ENCODE measurements at places on chromosomes 7 and 10.

- no peak for DNase-seq
Observed at GRCh38 chr7:30083334-30083733, 51.5 kb upstream of the MTURN start.

DNA sequence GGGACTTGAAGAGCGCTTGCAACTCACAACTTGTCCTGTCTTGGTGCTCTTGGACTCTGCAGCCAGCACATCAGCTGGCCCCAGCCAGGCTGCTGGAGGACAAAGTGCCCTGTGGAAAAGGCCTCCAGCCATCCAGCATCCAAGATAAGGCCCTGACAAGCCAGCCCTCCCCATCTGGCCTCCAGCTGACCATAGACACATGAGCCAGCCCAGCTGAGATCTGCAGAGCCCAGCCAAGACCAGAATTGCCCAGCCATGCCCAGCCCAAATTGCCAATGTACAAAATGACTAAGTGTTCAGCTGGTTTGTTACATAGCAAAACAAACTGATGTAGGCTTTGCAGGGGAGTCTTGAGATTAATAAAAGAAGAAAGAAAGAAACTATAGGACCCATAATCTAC is 36.0 kb upstream of the FRMD4A start:
- DNase-seq: no peak

- no peak for DNase-seq
Observed at GRCh38 chr10:128149267-128150014, 23.2 kb upstream of the MKI67 start.

DNA sequence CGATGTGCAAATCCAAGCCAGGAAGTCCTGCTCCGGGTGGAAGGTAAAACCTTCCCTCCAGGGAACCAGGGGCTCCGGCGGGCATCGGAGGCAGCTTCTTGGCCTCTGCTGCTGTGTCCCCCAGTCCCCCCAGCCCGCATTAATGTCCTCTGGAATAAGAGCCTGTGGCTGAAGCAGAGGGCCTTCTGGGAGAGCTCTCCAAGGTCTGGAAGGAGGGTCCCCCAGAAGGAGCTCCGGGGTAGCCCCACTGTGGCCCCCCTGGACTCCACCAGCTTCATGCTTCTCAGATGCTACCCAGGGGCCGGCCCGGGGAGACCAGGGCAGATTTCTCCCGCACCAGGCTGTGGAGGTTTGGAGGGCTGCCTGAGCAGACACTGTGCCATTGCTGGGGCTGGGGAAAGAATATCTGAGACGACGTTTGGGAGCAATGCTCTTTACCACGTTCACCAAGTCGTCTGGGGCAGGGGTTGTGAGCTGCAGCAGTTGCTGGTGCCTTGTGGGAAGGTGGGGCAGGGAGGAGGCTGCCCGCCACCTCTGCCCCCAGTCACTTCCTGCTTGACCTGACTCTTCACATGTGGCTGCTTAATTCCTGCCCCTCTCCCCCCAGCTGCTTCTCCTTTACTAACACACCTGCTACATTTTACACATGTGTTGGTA is 8.3 kb downstream of the ZNF853 start:
- peak; percentile 74 for DNase-seq

DNA sequence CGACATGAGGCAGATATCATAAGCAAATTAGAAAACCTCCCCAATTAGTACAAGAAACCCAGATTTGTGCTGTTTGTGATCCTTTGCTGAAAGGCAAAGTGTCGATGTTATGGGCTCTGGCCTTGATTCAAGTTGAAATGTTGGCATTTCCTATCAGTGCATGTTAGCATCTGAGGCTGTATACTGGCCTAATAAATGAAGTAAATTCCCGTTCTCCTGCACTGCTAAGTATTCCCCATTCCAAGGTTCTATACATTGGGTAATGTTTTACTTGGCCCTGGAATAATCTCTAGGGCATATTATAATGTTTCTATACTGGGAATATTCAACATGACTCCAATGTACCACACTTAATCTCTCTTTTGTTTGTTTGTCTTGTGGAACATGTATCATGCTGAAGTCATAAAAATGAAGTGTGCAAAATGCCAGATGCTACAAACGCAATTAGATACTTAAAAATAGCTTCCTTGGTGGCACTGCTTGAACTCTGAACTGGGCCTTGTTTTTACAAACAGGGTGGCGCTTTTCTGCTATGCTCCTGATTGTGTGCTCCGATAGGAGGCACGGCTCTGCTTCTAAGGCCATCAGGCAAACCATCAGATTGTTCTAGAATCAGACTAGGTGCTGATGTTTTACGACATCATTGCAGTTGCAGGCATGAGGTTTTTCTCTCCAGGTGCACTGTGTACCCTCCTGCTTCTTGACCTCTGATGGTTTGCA is 156.7 kb upstream of the TCF7L2 start:
- no peak for DNase-seq

DNA sequence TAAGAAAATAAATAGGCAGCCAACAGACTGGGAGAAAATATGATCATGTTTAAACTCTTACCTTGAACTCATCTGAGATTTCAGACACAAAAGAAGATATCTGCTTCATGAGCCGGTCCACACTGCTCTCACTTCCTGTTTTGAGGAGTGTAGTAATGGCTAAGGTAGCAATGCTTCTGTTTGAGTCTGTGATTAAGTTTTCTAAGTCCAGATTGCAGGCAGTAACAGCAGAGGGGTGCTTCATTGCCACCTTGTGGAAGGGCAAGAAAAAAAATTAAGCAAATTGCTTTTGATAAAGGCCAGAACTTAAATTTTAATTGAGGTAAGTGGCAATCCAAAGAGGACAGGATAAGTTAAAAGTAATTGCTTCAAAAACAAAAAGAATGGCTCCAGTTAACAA is 69.1 kb downstream of the MEST start:
- DNase-seq: no peak

GRCh38 chr7:30445770-30446169 is 32.8 kb downstream of the NOD1 start:
- peak; percentile 83 for DNase-seq

GRCh38 chr7:30237271-30237695 is 47.1 kb upstream of the ZNRF2 start:
- DNase-seq: no peak

GRCh38 chr7:13139436-13139835 is 452.0 kb downstream of the ARL4A start:
- no peak for DNase-seq

- no peak for DNase-seq
Observed at GRCh38 chr10:17109475-17110207, 20.0 kb downstream of the CUBN start.

GRCh38 chr10:51255381-51255780 is 181.1 kb downstream of the PRKG1 start:
- no peak for DNase-seq

- DNase-seq: no peak
Observed at GRCh38 chr10:11720260-11720741, 21.9 kb upstream of the ECHDC3 start.

- DNase-seq: no peak
Observed at GRCh38 chr10:96118604-96119450, 11.3 kb upstream of the ZNF518A start.

DNA sequence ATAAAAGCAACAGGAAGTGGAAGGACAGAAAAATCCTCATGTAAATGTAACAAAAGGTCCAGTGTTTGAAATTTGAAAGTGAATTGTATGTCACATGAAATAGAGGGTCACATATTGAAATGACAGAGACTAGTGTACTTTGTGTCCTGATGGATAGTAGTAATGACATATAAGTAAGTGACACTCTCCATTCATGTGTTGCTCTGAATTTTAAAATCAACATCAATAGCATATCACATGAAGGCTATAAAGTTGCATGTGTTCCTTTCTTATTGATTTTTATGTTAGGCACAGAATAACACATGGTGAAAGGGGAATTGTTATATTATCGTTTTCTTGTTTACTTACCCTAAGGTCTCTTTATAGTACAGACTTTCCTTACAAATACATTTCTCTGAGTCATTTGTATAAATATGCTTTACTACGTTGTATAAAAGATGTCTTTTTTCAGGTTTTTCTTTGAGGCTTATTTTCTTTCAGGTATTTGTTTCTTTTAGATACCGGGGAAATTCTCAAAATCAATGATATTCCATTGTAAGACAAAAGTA is 104.6 kb upstream of the CACNA2D1 start:
- DNase-seq: no peak

DNA sequence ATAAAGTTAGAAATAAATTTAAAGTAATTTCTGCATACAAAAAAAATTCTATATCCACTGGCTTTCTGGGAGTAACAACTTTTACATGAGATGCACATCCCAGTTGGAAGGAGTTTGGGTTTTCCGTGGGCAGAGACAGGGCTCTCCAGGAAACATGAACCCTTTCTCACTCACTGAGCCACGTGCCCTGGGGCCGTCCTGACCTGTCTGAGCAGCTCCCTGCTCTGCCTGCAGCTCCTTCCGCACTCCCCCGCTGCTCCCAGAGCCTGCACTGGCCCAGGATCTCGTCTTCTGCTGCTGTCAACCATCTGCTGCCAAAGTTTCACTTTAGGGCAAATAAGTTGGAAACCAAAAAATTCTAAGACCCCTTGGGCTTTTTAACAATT is 169.1 kb downstream of the DIP2C start:
- no peak for DNase-seq

DNA sequence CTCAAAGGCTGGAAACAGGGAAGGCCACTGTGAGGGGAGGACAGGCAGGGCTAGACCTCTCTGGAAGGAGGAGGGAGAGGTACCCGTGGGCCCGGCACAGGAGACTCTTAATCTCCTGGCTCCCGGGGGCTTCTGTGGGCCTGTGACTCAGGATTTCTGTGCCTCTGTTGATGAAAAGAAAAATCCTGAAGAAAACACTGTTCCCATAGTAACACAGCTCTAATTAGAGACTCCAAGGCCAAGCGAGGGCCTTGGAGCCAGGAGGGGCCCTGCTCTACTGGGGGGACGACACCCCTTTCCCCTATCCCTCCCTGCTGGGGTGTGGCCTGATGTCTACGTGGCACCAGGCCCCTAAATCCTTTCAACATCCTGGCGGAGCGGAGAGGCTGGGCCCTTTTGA is 174.1 kb upstream of the TNRC18 start:
- no peak for DNase-seq

DNA sequence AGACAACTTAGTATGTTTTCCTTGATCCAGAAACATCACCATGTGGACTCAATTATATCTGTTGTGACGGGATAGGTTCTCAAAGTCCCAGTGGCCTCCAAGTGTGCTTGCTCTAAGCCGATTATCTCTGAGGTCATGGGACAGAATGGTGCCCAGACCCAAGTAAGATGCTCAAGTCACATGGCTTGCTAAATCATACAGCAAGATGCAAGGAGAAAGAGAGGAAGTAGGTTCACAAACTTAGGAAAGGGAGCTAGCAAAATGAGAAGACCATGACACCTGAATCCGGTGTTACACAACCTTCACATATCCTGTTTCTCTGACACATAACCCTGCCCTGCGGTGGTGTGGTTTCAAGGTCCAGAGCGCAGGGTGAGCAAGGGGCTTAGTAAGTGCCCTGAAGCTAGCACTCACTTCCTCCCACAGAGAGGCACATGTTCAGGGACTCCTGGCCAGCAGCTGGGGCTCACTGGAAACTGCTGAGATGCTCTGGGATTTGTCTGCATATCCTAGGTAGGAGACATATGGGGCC is 590.9 kb upstream of the ANKRD30A start:
- no peak for DNase-seq

DNA sequence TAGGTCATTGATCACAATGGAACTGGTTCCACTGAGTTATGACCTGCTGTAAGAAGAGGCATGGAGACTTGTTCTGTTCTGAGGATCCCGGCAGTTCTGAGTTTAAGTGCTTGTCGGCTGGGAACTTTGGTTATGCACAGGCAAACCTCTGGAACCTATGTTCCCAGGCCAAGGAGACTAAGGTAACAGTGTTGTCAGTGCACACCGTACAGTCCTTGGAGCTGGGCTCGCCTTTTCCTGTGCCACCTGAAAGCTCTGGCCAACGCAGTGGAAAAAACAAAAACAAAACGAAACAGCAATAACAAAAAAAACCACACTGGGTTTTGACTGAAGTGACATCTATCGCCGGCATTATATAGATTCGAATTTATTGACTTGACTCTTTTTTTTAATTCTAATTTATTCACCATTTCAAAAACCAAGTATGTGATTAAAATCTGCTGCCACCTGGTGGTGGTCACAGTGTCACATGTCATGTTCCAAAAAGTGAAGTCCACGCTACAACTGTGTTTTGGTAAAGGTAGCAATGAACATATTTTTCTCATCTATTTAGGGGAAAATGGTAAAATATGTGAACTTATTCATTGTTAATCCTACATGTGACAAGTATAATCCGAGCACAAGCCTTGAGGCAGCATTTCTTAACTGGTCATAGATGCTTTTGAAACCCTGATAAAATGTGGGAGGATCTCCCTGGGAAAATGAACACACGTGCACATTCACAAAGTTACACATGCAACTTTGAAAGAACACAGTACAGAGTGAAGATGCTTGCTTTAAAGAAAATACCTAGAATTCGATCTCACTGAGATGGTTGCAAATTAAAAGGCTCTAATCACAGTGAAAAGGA is 113.8 kb upstream of the PPP2R2D start:
- no peak for DNase-seq

- peak; percentile 58 for DNase-seq
Observed at GRCh38 chr7:2523941-2524807, 4.6 kb downstream of the LFNG start.

GRCh38 chr10:50375051-50375452 is 123.7 kb upstream of the ASAH2 start:
- DNase-seq: no peak

- DNase-seq: peak; percentile 58
Observed at GRCh38 chr10:71397296-71398212, 834 bp downstream of the CDH23 start.

DNA sequence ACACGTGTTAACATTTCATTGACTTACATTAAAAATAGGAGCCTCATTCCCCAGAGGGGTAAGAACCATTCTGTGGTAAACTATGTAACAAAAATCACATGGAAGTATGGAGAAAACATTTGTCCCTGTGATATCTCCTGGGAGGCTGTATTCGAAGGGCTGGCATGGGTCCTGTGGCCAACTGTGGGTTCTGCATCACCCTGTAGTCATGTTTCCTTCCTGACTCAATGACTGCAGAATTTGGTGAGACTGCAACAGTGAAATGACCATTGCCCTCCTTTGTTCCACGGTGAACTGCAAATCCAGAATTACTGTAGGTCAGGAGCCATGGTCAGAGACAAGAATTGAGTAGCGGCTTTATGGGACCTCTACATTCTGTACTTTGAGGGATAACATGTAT is 3.6 kb upstream of the ZEB1 start:
- DNase-seq: no peak

- no peak for DNase-seq
Observed at GRCh38 chr10:33109788-33110469, 151.9 kb upstream of the ITGB1 start.

DNA sequence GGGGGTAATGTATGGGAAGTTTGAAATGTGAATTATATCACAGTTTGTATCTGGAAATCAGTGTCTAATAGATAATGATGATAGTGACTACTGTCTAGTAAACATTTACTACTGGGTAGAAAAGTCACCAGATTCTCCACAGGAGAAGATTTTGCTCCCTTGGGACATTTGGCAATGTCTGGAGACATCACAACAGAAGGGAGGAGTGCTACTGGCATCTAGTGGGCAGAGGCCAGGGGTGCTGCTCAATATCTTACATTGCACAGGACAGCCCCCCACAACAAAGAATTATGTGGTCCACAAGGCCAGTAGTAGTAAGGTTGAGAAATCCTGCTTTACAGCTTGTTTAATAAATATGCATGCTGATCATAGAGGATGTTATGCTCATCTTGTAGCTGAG is 92.3 kb upstream of the PRPS1L1 start:
- no peak for DNase-seq
